ENCODE measurements at places on chromosomes 7 and 10. TPM values are rescaled to one million over a fixed set of nuclear protein-coding genes. Genes with fewer than 3 reads are reported as not detected.

GRCh38 chr10:89940076-89940475, 238.7 kb downstream of the KIF20B start:
- no peak for DNase-seq
- no peak overlapping the region for H3K4me3 ChIP-seq
- H3K27me3 ChIP-seq, result no peaks in the 10 kb centered on the region

GRCh38 chr7:143205560-143206293, 16.1 kb upstream of the TAS2R40 start:
- H3K27ac ChIP-seq, result peak overlapping the region; percentile 14
- no peaks in the 10 kb centered on the region for H3K27me3 ChIP-seq
- H3K4me3 ChIP-seq, result no peak overlapping the region
- no peak for DNase-seq
- peaks cover 15% of the 10 kb centered on the region for H3K4me1 ChIP-seq

- H3K27me3 ChIP-seq, result no peaks in the 10 kb centered on the region
Observed at GRCh38 chr10:30562787-30563186, 66.8 kb downstream of the LYZL2 start.

- no peak for DNase-seq
- no peaks in the 10 kb centered on the region for H3K36me3 ChIP-seq
- H3K4me1 ChIP-seq, result no peaks in the 10 kb centered on the region
- H3K27me3 ChIP-seq, result no peaks in the 10 kb centered on the region
Observed at GRCh38 chr10:59206204-59206720, 29.8 kb downstream of the PHYHIPL start.

DNA sequence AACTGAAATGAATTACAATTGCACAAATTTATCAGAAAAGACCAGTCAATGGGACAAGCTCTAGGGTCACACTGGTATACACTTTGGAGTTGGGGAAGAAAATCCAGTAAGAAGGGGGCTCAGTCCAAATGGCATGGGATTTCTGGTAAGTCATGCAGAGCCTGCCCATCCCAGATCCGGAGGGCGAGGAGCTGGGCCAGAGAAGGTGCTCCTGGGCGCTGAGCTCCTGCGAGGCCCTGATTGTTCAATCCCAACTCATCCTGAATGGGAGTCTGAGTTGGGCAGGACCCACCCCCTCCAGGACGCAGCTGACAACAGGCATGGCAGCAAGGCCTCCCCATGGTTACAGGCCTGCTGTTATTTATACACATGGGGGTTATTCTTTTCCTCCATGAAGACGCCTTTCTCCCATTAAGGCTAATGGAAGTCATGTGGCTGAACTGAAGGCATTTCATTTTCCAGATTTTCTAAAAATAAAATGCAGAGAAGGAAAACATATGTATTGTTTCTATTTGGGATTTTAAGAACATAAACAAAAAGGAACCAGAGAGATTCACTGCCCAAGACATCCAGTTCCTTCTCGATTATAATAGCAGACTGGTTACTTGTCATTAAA, 91.1 kb upstream of the ADAM12 start:
- H3K4me3 ChIP-seq, result no peak overlapping the region
- no peaks in the 10 kb centered on the region for H3K4me1 ChIP-seq
- no peak for DNase-seq
- H3K27me3 ChIP-seq, result no peaks in the 10 kb centered on the region
- no peaks in the 10 kb centered on the region for H3K36me3 ChIP-seq

GRCh38 chr10:96448021-96448457, 65.7 kb downstream of the TLL2 start:
- no peaks in the 10 kb centered on the region for H3K4me1 ChIP-seq
- no peak overlapping the region for H3K27ac ChIP-seq
- no peaks in the 10 kb centered on the region for H3K27me3 ChIP-seq
- no peak overlapping the region for H3K4me3 ChIP-seq
- DNase-seq, result no peak

DNA sequence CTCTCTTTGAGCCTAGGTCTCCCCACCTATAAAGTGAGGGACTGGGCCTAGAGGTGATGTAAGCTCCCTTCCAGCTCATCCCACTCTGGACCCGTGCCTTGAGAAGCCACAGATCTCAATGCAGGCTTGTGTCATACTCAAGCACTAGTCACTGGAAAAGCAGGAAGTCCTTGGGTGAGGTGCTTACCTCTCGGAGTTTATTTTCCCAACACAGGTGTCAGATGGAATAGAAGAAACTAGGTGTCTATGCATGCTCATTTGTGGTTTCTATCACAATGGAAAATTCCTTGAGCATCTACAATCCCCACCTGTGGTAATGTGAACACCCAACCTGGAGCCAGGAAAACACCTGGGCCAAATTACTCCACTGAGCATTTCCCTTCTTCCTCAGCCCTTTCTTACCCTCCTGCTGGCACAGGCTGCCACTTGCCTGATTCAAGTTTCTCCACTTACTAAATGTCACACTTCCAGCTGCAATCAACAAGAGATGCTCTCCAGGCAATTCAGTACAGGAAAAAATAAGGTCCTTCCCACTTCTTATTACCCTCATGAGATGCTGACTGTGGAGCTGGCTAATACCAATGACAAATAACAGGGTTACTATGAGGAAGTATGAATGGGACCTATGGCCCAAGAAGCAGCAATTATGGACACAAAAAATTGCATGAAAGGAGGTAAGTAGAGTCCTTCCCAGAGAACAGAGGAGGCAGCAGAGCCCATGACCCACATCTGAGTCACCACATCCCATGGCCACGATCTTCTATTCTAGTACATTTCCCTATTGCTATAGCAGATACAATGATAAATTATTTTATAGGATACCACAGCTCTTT, 13.1 kb downstream of the LSM5 start:
- no peaks in the 10 kb centered on the region for H3K27me3 ChIP-seq
- no peak for DNase-seq
- H3K27ac ChIP-seq, result no peak overlapping the region
- H3K4me3 ChIP-seq, result no peak overlapping the region
- H3K4me1 ChIP-seq, result no peaks in the 10 kb centered on the region
- H3K36me3 ChIP-seq, result no peaks in the 10 kb centered on the region

- no peaks in the 10 kb centered on the region for H3K36me3 ChIP-seq
- H3K27ac ChIP-seq, result no peak overlapping the region
- no peaks in the 10 kb centered on the region for H3K4me1 ChIP-seq
- DNase-seq, result no peak
- no peaks in the 10 kb centered on the region for H3K27me3 ChIP-seq
Observed at GRCh38 chr7:123314886-123315285, 115.1 kb upstream of the SLC13A1 start.

DNA sequence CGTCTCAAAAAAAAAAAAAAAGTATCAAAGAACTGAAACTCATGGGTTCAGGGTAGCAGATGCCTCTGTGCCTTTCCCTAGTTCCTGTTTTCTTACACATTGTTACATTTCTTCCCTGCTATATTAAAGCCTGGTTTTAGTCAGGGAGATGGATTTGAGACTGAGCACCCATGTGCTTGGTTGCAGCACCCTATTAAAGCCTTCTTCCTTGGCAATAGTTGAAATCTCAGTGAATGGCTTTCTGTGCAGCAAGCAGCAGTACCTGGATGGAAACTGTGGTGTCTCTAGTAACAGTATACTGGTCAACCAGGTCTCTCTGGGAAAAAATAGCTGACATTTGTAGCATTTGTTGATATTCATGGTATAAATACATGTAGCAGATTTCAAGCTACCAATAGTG, 331.1 kb downstream of the ANKRD30A start:
- H3K4me3 ChIP-seq, result no peak overlapping the region
- no peaks in the 10 kb centered on the region for H3K36me3 ChIP-seq
- H3K4me1 ChIP-seq, result no peaks in the 10 kb centered on the region
- no peak for DNase-seq
- no peak overlapping the region for H3K27ac ChIP-seq

DNA sequence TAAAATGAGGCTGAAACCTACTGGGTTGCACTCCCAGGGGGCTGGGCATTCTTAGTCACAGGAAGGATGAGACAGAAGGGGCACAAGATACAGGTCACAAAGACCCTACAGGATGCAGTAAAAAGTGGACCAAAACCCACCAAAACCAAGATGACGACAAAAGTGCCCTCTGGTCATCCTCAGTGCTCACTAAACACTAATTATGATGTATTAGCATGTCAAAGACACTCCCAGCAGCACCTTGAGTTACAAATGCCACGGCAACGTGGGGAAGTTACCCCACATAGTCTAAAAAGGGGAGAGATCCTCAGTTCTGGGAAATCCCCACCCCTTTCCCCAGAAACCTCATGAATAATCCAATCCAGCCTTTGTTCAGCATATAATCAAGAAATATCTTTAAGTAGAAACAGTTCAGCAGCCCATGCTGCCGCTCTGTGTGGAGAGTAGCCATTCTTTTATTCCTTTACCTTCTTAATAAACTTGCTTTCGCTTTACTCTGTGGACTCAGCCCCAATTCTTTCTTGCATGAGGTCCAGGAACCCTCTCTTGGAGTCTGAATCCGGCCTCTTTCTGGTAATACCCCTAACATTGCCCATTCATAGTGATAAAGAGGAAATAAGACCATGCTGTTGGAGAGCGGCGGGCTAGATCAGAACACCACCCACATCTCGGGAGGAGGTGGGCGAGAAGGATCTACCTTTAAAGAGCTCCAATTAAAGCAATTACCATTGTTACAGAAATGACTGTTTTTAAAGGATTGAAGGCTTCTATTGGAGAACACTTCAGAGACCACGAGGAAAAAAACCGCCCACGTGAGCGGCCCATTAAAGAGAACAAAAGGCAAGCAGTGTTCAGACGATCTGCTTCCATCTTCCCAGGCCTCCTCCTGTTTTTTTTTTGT, 170.9 kb downstream of the USP6NL start:
- no peak overlapping the region for H3K4me3 ChIP-seq
- H3K27ac ChIP-seq, result no peak overlapping the region
- no peaks in the 10 kb centered on the region for H3K27me3 ChIP-seq
- H3K36me3 ChIP-seq, result no peaks in the 10 kb centered on the region
- H3K4me1 ChIP-seq, result no peaks in the 10 kb centered on the region

- H3K27ac ChIP-seq, result no peak overlapping the region
- H3K4me1 ChIP-seq, result no peaks in the 10 kb centered on the region
- DNase-seq, result no peak
- no peaks in the 10 kb centered on the region for H3K27me3 ChIP-seq
Observed at GRCh38 chr10:17162828-17163227, 33.2 kb upstream of the CUBN start.

GRCh38 chr7:44284881-44285541, 40.4 kb downstream of the CAMK2B start:
- H3K27ac ChIP-seq, result no peak overlapping the region
- no peak for DNase-seq
- H3K27me3 ChIP-seq, result no peaks in the 10 kb centered on the region
- H3K36me3 ChIP-seq, result no peaks in the 10 kb centered on the region
- H3K4me3 ChIP-seq, result no peak overlapping the region
- H3K4me1 ChIP-seq, result no peaks in the 10 kb centered on the region

DNA sequence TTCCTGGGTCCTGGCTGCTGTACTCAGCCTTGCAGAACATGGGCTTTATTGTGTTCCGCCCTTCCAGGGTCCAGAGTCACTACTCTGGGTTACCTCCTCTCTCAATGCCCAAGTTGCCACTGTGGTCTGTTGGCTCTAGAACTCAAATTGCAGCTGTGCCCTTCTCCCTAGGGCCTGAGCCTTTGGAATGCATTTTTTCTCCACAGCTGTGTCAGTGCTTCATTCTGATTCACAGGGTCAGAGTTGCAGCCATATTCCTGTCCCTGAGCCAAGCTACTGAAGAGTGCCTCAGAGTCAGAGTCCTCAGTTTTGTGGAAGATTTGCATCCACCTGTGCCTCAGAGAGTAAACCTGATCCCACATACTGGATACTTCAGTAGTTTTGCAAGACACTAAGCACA, 167.5 kb downstream of the ITGB1 start:
- no peak overlapping the region for H3K4me3 ChIP-seq
- no peaks in the 10 kb centered on the region for H3K27me3 ChIP-seq
- H3K36me3 ChIP-seq, result no peaks in the 10 kb centered on the region
- no peak overlapping the region for H3K27ac ChIP-seq
- no peaks in the 10 kb centered on the region for H3K4me1 ChIP-seq

GRCh38 chr7:42611289-42611928, 300.5 kb downstream of the C7orf25 start:
- H3K27ac ChIP-seq, result no peak overlapping the region
- H3K4me1 ChIP-seq, result no peaks in the 10 kb centered on the region
- H3K27me3 ChIP-seq, result no peaks in the 10 kb centered on the region
- no peaks in the 10 kb centered on the region for H3K36me3 ChIP-seq
- no peak overlapping the region for H3K4me3 ChIP-seq
- DNase-seq, result no peak

DNA sequence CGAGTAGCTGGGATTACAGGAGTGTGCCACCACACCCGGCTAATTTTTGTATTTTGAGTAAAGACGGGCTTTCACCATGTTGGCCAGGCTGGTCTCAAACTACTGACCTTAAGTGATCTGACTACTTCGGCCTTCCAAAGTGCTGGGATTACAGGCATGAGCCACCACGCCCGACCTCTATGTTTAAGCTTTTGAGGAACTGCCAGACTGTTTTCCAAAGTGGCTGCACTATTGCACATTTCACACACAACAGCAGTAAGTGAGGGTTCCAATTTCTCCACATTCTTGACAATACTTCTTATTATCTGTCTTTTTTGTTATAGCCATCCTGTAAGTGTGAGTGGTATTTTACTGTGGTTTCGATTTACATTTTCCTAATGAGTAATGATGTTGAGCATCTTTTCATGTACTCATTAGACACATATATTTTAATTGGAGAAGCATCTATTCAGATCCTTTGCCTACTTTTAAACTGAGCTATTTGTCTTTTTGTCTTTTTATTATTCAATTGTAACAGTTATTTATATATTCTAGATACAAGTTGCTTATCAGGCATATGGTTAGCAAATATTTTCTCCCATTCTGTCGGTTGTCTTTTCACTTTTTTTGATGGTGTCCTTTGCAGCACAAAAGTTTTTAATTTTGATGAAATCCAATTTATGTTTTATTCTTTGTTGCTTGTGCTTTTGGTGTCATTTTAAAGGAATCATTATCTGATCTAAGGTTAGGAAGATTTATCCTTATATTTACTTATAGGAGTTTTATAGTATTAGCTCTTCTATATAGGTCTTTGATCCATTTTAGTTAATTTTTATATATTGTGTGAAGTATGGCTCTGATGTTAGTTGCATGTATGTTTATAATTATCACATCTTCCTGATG, 12.8 kb upstream of the IRF5 start:
- no peaks in the 10 kb centered on the region for H3K4me1 ChIP-seq
- H3K4me3 ChIP-seq, result no peak overlapping the region
- no peaks in the 10 kb centered on the region for H3K36me3 ChIP-seq
- H3K27me3 ChIP-seq, result no peaks in the 10 kb centered on the region
- DNase-seq, result no peak

DNA sequence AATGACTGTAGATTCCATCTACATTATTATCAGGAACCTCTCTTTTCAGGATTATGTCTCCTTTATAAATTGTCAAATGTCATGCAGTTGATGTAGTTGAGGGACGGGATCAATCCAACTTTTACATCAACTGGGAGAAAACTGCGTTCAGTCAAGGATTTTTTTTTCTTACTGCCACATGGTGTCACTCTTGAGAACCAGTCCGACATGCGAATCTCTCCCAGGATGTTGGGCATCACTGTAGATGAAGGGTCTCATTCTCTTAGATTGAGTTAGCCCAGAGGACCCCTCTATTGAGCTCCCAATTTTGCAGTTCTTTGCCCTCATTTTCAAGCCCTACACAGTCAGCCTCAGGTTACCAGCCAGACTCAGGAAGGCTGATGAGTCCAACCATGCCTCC, 120.3 kb upstream of the PTPRZ1 start:
- no peaks in the 10 kb centered on the region for H3K36me3 ChIP-seq
- DNase-seq, result no peak
- H3K4me1 ChIP-seq, result no peaks in the 10 kb centered on the region
- no peak overlapping the region for H3K4me3 ChIP-seq
- no peak overlapping the region for H3K27ac ChIP-seq

NRG3 gene
- not detected for total RNA-seq

AGAP3 gene
- 27.7 TPM for total RNA-seq

CPEB3 gene
- 3.6 TPM for total RNA-seq

WDFY4 gene
- total RNA-seq, result 8.4 TPM

PRSS1 gene
- not detected for total RNA-seq

ICA1 gene
- 0.75 TPM for total RNA-seq

RELN gene
- not detected for total RNA-seq

PITX3 gene
- not detected for total RNA-seq
